ENCODE measurements at places on chromosomes 7 and 10.

- no peak for DNase-seq
Measured at GRCh38 chr7:34739651-34740300, 81.8 kb downstream of the NPSR1 start.

DNA sequence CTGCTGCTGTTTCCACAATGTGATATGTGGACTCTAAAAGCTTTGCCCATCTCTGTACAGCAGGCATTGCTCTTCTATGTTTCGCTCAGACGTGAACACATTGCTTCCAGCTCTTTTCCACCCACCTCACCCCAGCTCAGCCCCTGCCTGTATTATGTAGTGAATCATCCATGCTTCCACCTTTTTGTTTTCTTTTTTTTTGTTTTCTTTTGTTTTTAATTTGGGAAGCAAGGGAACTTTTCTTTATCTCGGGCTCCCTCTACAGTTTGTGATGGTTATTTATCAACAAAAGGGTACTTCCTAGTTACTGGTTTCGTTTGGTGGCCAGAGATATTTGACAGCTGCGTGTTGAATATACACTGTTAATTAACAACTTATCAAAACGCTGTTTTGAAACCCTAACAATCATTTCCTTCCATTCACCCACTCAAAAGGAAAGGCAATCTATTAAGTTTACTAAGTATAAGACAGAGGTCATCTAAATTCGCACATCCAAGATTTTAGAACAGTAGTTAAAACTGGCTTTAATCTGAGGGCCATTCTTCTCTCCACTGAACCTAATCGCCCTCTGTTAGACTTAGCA lies 127.9 kb upstream of the STK17A start:
- DNase-seq = no peak

- no peak for DNase-seq
Measured at GRCh38 chr7:45594745-45595535, 20.8 kb downstream of the ADCY1 start.

- DNase-seq = no peak
Measured at GRCh38 chr10:5512331-5512730, 12.4 kb upstream of the CALML3 start.

DNA sequence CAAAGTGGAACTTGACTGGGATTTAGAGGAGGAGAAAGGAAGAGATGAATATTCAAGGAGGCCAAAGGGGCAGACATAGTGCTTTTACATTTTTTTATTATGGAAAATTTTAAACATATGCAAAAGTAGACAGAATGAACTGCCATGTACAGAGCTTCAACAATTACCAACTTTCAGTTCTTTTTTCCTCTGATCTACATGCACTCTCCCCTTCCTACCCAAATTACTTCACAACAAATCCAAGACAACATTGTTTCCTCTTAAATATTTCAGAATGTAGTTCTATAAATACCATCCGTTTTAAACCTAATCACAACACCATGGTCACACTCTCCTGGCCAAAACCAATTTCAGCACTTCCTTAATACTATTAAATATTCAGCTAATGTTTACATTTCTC lies 83.5 kb upstream of the FZD1 start:
- no peak for DNase-seq

- DNase-seq = no peak
Measured at GRCh38 chr10:60809157-60809556, 30.9 kb downstream of the CDK1 start.

- DNase-seq = no peak
Measured at GRCh38 chr7:82019551-82020475, 250.0 kb upstream of the HGF start.

GRCh38 chr10:22615819-22616499 lies 98.4 kb downstream of the PIP4K2A start:
- peak; percentile 82 for DNase-seq

- no peak for DNase-seq
Measured at GRCh38 chr7:53531-53930, 138.8 kb upstream of the FAM20C start.

DNA sequence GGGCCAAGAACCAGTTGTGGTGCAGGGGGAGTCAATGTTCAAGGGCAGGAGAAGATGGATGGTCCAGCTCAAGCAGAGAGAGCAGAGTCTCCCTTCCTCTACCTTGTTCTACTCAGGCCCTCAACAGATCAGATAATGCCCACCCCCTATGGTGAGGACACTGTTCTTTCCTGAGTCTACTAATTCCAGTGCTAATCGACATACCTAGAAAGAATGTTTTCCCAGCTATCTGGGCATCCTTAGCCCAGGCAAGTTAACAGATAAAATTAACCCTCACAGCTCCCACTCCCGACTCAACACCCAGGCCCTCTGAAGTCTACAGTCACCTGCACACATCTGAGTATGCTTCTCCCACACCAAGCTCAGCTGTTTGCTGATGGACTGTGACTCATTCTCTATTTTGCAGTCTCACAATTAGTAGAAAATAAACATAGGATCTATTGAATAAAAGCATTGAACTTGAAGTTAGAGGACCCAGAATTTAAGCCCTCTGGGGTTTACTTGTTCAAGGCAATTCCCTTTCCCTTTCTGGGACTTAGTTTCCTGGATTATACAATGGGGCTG lies 17.1 kb downstream of the COL13A1 start:
- no peak for DNase-seq

GRCh38 chr10:13845897-13846296 lies 259.1 kb downstream of the PRPF18 start:
- DNase-seq = no peak

DNA sequence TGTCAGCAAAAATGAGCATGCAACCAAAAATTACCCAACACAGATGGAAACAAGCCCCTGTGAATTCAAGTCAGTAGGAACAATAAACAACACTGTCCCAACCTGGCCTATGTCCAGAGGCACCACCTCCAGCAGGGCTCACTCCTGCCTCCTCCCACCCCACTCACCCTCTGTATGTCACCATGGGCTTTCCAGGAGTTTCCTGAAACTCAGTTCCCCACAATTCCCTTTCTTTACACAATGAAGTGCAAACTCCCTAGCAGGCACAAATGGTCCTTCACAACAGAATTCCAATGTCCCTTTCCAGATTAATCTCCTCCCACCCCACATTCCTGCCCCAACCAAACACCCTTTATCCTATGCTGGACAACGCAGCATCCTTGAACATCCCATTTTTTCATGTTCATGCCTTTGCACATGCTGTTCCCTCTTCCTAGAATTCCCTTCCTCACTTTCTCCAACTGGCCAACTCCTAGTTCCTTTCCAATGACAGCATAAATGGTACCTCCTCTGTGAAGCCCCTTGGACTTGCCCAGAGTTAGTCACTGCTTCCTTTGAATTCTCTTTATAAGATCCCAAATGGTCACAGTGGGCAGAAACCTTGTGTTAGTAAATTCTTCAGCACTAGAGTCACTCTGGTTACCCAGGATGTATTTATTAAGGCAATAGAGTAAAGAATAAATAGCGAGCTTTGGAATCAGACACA lies 157.5 kb downstream of the SLIT1 start:
- no peak for DNase-seq

DNA sequence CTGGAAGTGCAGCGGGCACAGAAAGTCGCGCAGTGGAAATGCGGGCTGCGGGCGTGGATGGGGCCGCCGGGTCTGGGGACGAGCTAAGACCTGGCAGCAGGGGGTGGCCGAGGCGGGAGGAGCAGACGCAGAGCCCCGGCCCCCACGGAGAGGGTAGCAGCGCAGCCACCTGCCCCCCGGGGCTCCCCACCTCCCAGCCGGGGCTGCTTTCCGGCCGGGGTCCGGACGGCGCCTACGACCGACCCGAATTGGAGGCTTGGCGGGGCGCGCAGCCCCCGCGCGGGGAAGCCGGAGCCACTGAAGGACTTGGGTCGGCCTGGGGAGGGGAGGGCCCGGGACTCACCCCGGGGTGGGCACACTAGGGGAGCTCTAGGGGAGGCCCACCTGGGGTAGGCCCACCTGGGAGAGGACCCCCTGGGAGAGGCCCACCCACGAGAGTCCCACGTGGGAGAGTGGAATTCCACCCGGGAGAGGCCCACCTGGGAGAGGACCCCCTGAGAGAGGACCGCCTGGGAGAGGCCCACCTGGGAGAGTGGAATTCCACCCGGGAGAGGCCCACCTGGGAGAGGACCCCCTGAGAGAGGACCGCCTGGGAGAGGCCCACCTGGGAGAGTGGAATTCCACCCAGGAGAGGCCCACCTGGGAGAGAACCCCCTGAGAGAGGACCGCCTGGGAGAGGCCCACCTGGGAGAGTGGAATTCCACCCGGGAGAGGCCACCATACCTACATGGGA lies 854 bp upstream of the CFAP46 start:
- DNase-seq = no peak

DNA sequence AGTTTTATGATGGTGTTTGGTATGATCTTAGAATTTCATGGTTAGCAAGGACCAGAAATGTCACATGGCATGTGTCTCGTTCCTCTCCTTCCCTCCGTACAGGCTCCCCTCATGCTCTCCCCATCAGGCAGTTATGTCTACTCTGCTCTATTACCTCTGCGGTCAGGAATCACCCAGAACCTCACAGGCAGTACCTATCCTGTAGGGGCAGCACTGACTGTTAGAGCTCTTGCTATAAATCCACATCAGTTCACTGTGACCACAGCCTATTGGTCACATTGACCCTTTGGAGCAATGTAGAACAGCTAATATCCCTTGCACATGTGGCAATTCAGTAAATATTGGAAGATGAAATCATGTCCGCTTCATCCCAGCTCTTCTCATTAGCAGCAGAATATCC lies 151.8 kb downstream of the WNT2 start:
- no peak for DNase-seq

DNA sequence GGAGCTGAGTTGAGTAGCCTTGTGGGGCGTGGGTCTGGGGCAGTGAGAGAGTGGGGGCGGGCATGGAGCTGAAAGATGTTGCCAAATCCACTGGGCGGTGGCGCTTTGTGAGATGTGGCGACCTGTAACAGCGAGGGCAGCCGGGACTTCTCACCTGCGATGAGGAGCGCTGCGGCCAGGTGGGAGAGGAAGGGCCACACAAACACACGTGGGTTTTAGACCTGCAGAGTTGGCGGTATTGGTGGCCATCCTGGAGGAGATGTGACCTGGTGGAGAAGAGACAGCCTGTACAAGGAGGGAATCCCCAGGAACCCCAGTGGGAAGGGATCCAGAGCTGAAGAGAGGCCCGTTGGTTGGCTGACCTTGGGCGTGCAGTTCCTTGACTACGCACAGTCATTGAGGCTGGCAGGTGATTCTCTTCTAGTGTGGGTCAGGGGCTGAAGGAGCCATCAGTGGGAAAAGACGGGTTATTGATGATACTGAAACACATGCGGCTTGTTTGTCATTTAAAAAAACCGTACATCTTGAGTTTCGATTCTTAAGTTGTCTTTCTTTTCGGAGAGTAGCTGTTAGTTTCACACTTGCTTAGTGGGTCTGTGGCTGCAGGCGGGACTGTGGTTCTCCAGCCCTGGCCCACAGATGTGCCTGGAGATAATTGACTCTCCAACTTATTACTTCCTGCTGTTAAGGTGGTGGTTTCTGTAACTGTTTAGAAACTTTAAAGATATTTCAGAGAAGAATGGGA lies 2.4 kb downstream of the CHST12 start:
- no peak for DNase-seq

DNA sequence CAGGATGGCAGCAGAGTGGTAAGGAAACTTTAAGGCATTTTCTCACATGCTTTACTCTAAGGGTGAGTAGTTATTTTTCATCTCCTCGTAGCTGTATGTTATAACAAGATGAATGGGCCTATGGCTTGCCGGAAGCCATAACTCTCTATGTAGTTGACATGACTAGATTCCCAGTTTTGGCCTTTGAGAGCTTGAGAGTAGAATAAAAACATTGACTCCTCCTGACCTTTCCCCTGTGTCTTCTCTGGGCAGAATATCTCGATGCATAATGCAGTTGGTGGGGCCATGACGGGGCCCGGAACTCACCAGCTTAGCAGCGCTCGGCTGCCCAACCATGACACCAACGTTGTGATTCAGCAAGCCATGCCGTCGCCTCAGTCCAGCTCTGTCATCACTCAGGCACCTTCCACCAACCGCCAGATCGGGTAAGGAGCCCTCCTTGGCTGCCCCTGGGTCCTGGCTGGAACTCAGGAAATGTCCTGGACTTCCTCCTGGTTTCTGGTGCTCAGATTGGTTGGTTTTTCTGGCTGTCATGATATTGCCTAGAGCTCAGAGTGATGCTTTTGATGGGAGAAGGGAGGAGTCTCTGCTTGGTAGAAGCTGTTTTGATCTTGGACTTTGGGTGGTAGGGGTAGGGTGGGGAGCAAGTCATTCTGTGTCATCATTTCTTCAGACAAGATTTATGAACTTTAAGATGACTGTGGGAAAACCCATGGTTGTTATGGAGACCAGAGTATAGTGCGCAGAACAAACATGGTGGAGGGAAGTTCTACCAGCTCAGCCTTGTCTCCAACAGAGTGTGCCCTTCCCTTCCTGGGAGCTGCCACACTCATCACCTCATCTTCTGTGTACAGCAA lies 158.0 kb downstream of the CREB5 start:
- DNase-seq = no peak

GRCh38 chr10:89916468-89917215 lies 215.3 kb downstream of the KIF20B start:
- DNase-seq = no peak

DNA sequence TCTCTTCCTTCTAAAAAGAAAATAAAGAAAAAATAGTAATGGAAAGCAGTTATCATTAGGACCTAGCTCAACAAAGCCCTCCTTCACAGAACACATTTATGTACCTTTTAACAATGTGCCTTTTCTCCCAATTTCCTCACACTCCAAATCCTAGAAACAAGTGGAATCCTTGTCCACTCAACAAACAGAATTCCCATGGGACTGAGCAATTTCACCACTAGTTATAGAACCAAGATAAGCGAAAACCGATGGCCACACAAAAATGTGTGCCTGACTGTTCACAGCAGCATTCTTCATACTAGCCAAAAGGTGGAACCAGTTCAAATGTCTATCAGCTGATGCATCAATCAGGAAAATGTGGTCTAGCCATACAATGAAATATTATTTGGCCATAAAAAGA lies 17.3 kb downstream of the DCLRE1C start:
- no peak for DNase-seq

DNA sequence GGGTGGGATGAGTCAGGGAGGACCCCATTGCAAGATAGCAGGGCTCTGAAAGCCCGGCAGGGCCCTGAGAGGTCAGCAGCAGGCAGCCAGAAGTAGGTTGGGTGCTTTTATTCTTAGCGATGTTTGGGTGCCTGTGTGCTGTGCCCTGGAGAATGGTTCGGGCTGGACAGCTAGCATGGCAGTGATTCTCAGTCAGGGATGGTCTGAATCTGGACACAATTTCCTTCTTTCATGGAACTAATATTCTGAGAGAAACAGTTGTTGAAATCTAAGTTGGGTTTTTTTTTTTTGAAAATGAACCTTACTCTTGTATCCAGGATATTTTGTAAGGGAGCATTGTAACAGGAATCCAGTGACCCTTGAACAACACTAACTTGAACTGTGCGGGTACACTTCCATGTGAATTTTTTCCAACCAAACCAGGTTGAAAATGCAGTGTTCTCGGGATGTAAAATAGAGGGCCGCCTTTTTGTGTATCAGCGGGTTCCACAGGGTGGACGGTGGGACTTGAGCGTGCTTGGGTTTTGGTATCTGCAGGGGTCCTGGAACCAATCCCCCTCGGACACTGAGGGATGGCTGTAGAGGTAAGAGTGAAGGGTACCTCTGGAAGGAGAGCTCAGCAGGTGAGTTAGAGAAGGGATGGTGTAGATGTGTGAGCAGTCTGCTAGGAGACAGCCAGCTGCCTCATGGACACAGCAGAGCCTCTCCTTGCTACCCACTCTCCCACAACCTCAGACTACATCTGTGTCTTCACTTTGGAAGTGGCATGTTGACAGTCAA lies 12.5 kb downstream of the CCNY start:
- DNase-seq = no peak

All from amygdala (tissue), 56 donors.